ENCODE measurements at places on chromosomes 4 and X. TPM values are rescaled to one million over a fixed set of nuclear protein-coding genes. Genes with fewer than 3 reads are reported as not detected.

- DNase-seq, result no peak
These were observed 72.0 kb downstream of the ING2 start for GRCh38 chr4:183576701-183577404.

NUP62CL gene
- total RNA-seq, result not detected

DNA sequence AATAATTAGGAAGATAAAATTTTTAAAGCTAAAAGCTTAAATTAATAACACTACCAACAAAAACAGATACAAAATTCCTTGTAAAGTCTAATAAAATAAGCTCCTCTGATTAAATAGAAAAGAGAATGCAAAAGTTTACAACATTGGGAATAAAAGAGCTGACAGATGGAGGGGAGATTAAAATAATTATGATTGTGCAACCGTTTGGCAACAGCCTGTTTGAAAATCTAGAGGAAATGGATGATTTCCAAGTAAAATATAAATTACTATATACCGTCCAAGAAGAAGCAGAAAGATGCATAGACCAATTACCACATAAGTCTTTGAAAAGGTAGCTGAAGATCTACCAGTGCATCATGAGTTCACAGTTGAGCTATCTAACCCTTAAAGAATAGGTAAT is 46.4 kb upstream of the VBP1 start:
- no peak for DNase-seq

CFAP99 gene
- total RNA-seq, result not detected

PLXNB3 gene
- 8.2 TPM for total RNA-seq

- no peak for DNase-seq
These were observed 315.9 kb downstream of the MAPK10 start for GRCh38 chr4:86043755-86044592.

PNMA6E gene
- not detected for total RNA-seq

- no peak for DNase-seq
These were observed 69.9 kb downstream of the GASK1B start for GRCh38 chr4:158102904-158103303.

GRCh38 chr4:37641886-37642849 is 44.0 kb downstream of the RELL1 start:
- no peak for DNase-seq

DNA sequence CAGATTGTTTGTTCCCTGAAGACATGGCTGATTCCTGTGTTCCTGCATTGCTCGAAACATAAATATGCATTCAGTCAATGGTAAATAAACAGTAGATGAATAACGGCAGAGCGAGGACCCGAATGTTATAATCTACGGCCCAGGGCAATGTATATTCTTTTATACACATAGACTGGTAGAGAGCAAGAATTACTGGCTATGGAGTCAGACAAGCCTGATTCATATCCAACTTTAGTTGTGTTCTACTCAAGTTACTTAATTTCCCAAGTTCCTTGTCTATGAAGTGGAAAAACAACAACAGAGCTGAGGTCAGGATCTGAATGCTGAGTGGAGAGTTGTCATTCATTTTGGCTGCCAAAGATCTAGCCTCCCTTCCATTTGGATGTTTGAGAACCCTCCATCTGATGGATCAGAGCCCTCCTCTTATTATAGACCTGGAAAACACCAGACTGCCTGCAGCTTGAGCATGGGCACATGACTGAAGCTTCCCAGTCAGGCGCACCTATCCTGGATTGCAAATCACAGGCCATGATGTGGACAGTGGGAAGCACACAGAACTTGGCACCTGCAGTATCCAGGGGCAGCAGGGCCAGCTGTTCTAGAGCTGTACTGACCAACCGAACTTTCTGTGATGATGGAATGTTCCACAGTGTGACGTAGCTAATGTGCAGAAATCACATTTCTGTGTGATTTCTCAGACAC is 80.1 kb downstream of the FAM184B start:
- no peak for DNase-seq

- DNase-seq, result no peak
These were observed 87.3 kb upstream of the DHRSX start for GRCh38 chrX:2588049-2588448.

FRMD7 gene
- total RNA-seq, result not detected

- DNase-seq, result no peak
These were observed 66.2 kb upstream of the AFAP1 start for GRCh38 chr4:8005814-8006215.

DAPP1 gene
- 1.3 TPM for total RNA-seq

DNA sequence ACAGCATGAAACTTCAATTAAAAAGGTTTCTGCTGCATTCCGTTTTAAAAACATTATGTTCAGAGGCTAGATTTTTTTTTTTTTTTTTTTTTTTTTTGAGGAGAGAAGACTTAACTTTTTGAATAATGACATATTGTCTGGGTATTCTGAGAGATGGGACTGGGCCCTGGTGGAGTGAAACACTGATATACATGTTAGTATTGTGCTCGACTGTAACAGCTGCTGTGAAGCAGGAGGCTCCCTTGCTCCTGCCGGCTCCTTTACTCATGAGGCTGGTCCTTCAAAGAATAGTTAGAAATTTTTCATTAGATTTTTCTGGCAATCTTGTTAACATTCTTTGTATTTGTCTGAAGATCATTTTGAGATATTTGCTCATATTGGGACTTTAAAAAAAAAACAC is 73.3 kb downstream of the TMEM131L start:
- DNase-seq, result no peak

GRCh38 chr4:128770807-128771206 is 38.7 kb upstream of the JADE1 start:
- DNase-seq, result no peak

DNA sequence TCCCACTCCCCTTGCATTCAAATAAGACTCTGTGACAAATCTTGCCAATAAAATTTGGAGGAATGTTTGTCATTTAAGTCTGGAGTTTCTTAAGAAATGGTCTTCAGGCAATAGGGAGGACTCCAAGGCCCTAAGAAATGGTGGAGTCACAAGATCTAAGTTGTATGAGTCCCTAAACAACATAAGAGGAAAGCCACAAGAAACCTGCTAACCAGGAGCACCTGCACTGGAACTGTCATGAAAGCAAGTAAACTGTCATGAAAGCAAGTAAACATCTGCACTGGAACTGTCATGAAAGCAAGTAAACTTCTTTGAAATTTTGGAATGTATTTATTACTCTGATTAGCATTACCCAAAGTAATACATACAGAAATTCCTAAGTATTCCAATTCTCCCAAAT is 3.5 kb downstream of the CNOT6L start:
- DNase-seq, result no peak

SLC10A6 gene
- total RNA-seq, result 1.7 TPM

GRCh38 chr4:140738139-140738538 is 18.0 kb downstream of the TBC1D9 start:
- no peak for DNase-seq

GABRE gene
- total RNA-seq, result 16.2 TPM

GRCh38 chr4:112942077-112942476 is 107.4 kb upstream of the ANK2 start:
- no peak for DNase-seq

DNA sequence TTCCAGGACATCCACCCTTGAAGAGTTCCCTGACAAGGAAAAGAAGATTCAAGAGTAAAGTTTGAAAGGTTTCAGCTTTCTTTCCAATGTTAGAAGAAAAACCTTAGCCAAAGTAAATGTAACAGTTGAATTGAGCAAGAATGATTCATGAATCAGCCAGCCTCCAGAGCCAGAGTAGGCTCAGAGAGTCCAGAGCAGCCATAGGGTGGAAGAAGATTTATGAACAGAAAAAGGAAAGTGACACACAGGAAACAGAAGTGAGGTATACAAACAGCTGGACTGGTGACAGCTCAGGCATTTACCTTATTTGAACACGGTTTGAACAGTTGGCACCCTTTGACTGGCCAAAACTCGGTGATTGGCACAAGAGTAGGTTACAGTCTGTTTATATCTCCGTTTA is 63.2 kb downstream of the QDPR start:
- DNase-seq, result no peak

- DNase-seq, result peak; percentile 40
These were observed 135.7 kb upstream of the MAMLD1 start for GRCh38 chrX:150227321-150227860.

RAB9A gene
- total RNA-seq, result 26.1 TPM

STX18 gene
- 8.8 TPM for total RNA-seq

- no peak for DNase-seq
These were observed 19.5 kb upstream of the CXCR3 start for GRCh38 chrX:71637848-71638247.

DNA sequence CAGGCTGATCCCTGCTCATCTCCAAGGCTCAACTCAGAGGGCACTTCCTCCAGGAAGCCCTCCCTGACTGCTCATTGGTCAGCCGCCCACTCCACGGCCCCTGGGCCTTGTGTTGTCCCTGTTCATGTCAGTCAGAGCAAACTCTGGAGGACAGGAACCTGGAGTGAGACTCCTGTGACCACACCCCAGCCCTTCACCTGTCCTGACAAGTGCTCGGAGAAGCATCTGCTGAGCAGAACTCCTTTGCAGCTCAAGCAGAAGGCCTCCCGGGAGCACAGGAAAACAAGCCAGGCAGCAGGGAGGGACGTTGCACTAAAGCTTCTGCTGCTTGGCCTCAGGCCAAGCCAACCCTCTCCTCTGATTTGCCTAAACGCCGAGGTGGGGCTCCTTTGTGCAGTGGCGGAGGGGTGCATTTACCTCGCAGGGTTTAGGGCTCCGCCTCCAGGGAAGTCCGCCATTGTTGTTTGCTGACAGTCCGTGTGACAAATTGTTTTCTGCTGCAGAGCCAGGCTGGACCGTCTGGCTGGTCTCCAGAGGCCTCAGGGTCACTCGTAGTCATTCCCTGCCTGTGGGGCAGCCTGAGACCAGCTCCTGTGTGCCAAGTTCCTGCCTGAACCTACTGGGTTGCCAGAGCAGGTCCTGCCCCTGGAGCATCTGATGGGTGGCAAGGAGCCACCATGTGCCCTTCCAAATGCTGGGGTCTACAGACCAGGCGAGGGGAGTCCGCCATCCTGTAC is 61.8 kb downstream of the C4orf50 start:
- DNase-seq, result no peak

Data from right atrium auricular region (tissue), 2 donors.